Spleen (tissue), 13 donors: ENCODE measurements at places on chromosomes 16 and 17. TPM values are rescaled to one million over a fixed set of nuclear protein-coding genes. Genes with fewer than 3 reads are reported as not detected.

Gene C17orf78
- polyA plus RNA-seq: not detected

Gene SEZ6L2
- polyA plus RNA-seq: 0.35 TPM

Gene HOXB9
- 0.50 TPM for polyA plus RNA-seq

Gene KRTAP4-5
- polyA plus RNA-seq: not detected

GRCh38 chr17:45355087-45355486 is 38.3 kb upstream of the MAP3K14 start:
- DNase-seq: peak; percentile 14
